ENCODE measurements at places on chromosomes 5 and 9.

DNA sequence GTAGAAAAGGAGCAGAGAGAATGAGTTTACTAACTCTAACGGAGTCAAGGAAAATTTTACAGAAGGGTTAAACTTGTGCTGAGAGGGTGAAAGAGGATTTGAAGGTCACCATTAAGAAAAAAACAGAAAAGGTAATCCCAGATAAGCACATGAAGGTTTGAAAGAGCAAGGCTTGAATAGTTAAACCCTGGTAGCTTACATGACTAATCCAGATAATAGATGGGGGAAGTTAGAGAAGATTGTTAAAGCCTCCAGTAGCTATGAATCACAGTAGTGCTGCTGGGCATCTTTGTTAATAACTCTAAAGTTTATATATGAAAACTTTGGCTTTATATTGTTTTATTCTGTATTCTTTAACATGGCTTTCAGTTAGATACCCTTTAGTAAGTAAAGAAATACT, 354.5 kb upstream of the FTMT start:
- no peak for DNase-seq

DNA sequence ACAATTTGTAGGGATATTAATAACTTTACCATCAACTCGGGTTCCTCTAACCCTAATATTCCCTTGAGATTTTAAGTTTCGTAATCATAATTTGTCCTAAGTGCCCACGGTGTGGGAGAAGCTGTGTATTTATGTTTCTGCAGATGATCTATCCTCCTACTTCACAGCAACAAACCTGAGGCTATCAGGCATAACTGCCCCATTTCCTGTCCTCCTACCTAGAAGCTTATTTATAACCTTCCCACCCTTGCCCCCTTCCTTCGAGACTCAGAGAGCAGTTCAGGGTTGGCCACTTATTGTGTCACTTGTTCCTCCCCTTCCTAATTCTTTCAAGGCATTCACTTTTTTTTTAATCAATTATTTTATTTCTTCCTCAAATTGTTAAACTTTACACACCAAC, 29.6 kb upstream of the LCP2 start:
- no peak for DNase-seq

DNA sequence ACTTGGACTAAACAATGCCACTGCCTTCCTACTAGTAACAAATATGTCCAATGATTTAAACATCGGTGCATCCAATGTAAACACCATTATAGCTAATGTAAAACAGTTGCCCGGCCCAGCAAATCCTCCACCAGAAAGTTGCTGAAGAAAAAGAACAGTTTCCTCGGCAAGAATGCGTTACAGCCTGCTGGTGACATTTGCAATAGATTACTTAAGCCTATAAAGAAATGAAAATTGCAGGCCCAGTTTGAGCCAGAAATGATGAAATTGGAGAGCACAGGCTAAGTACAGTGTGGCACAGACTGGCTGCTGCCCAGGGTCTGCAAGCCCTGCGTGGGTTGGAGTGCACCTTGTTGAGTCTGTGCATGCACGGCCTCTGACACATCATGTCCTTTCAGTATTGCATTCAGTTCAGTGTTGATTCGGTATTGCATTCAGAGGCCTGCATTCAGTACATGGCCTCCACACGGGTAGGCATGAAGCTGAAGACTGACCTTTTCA, 406.0 kb upstream of the KLF4 start:
- no peak for DNase-seq

- DNase-seq, result no peak
These were observed 79.3 kb downstream of the KLHL3 start for GRCh38 chr5:137656558-137656957.

- no peak for DNase-seq
These were observed 17.7 kb upstream of the NSMF start for GRCh38 chr9:137476856-137477255.

GRCh38 chr5:180142824-180143610, 66.0 kb downstream of the RASGEF1C start:
- peak; percentile 43 for DNase-seq

DNA sequence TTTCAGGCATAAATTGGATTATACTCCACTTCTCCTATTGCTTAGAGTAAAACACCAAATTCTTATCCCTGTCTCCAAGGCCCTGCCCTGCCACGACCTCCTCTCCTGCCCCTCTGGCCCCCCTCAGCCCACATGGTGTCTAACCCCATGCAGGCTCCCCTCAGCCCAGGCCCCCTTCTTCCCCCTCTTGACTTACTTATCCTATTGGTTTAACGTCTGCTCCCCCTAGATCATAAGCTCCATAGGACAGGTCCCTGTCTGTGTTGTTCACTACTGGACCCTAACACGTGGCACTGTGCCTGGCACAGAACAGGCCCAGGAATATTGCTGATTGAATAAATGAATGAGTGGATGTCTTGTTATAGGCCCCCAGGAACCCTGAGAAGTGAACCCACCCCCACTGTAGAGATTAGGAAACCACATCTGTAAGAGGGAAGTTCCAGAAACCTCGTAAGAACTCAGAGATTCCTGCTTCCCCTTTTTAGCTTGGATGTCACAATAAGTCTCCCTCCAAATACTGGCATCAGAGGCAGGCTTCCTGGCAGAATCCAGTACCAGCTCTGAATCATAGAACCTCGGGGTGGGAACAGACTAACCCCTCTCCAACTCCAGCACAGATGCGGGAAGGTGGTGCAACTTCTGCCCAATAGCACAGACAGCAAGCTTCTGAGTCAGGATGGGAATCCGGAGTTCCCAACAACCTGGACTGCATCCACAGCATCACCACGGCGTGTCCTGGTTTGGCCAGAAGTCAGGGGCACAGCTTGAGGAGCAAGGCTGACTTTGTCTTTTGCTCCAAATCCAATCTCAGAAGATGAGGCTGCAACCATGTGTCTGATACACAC, 31.5 kb downstream of the HRH2 start:
- DNase-seq, result no peak

DNA sequence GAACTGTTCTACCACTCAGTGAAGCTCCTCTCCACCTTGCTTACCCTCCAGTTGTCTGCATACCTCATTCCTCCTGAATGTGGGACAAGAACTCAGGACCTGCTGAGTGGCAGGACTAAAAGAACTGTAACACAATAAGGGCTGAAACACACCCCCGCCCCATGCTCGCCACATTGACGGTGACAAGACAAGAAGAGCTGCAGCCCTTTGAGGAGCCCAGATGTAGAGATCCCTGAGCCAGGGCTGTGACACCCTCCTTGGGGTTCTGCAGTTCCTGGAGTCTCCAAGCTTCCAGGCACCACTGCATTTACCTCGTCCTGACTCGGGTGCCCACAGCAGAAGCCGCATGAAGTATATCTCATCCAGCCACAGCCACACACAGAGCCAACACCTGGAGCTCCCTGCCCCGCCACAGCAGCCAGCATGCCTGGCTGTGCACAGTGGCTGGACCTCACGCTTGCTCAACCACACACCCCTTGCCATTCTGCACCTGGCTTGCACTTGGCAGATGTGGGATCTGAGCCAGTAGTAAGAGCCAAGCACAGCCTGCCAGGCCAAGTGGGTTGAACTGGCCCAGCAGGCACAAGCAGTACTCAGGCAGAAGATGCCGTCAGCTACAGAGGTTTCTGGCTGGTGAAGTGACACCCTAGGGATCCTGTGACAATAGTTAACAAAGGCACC, 166.1 kb downstream of the RNF180 start:
- no peak for DNase-seq

DNA sequence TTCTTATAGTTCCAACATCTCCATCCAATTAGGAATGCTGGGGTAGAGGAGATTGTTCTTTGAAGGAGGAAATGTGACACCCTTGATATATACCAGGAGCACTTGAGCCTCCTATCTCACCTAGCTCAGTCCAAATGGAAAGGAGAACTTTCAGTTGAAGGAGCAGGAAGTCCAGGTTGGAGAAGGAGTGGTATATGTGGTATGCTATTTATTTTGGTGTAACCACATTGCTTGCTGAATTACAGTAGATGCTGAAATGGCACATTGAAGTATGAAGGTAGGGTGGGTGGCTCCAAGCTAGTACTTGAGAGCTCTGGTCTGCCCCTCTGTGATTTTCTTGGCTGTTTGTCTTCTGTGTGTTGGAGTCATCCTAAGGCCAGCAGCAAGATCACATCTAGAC, 6.1 kb downstream of the CSNK1G3 start:
- DNase-seq, result no peak

- DNase-seq, result no peak
These were observed at the start of gene EGFL7 for GRCh38 chr9:136662656-136663581. TSS of gene EGFL7 (plus strand) at chr9:136662916. CDS start at chr9:136668283, 5,367 bp downstream.

DNA sequence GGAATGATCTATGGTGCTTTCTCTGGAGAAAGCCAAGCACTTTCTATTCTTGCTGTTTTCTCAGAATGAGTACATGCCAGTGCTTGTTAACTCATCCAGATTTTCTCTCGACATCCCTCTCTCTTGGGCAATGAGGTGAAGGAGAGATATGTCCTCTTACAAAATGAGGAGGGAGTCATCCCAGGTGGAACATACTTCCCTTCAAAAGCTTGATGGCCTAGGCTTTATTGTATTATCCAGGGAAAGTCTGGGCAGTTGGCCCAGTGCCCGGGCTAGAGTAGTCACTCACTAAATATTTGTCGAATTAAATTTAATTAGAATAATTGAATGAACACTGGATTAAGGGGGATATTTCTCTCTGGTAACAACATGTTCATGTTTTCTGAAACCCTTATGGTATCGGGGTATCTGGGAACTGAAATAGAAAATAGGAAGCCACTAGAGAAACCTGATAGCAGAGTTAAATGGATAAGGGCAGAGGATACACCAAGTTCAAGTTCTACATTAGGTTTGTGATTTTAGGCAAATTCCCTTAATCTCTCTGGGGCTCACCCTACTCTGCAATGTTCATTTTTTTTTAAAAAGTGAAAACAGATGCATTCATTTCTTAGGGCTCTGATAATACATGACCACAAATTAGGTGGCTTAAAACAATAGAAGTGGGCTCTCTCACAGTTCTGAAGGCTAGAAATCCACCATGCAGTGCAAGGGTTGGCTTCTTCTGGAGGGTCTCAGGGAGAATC, 99.6 kb downstream of the LIFR start:
- no peak for DNase-seq

GRCh38 chr5:73966451-73966850, 340.5 kb downstream of the ARHGEF28 start:
- DNase-seq, result no peak

DNA sequence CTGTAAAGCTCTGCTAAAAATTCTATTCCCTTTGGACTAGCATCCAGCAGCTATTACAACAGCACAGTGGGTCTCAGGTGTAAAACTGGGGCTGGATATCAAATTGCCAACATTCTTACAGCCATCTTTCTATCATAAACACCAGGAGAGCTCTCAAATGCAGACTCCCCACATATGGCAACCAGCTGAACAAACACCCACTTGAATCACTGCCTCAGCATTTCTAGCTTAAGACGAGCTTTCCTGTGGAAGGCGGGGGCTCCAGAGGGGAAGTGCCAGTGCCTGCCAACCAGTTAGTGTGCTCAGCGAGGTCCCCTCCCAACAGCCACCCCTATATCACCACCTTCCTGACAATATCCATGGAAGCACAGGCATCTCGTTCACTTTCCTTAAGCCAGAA, 62.2 kb downstream of the IPPK start:
- no peak for DNase-seq

GRCh38 chr9:107832871-107833270, 343.3 kb upstream of the KLF4 start:
- DNase-seq, result no peak

DNA sequence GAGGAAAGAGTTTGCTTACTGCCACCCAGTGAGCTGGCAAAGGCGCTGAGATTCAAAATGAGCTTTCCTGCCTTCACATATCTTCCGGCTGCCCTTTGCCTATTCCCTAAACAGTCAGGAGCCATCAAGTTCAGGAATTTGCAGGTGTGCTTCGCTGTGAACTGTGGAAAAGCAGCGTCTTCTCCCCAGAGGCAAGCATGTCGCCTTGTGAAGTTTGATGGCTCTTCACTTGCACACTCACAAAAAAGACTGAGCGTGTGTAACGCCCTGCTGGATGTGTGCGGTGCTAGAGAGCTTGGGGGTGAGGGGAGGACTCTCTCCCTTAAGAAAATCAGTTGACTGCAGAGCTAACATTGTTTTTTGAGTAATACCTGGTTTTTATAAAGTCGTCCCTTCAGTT, 288.7 kb downstream of the DOCK8 start:
- no peak for DNase-seq

DNA sequence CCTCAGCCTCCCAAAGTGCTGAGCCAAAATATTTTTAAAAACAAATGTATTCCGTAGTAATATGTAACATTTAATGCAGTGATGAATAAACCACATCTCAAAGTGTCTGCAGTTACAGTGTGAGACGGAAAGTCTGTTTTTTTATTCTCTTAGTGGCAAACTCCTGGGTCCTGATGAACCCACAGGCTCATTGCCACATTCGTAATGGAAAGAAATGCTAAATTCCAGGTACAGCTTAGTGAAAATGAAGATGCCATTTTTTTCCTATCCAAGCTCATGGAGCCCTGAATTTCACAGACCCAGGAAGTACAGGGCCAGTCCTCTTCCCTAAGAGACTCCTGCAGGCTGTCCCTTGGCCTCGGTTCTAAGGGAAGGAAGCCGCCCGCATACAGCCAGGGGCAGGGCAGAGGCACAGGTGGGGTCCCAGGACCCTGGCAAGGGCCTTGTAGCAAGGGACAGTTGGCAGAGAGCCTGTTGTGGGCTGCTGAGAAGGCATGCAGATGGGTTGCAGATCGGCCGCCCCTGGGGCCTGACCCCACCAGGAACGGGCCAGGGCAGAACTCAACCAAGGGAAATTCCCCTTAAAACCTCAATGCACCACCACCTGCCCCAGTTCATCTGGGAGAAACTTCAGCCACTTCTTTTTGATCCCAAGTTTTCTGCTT, 36.2 kb downstream of the IPPK start:
- DNase-seq, result no peak

- DNase-seq, result no peak
These were observed 69.7 kb downstream of the SVEP1 start for GRCh38 chr9:110509792-110510191.

DNA sequence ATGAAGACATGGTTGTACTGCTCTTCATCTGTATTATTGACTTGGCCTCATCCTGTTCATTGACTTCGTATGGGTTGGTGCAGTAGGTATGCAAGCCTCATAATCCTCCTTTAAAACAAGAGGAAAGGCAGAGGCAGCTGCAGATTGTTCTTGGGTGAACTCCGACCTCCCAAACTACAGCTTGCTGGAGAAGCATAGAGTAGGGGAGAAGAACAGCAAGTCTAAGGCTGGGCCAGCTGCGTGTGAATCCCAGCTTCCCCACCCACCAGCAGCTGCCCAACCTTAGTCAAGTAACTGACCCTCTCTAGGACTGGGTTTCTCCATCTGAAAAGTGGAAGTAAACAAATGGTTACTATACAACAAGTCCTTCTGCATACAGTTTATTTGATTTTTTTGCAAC, 114.5 kb upstream of the WWC1 start:
- no peak for DNase-seq
